Activated T-cell treated with anti-CD3 and anti-CD28 coated beads for 4 hours (primary cell): ENCODE measurements at places on chromosomes 5 and 9.

DNA sequence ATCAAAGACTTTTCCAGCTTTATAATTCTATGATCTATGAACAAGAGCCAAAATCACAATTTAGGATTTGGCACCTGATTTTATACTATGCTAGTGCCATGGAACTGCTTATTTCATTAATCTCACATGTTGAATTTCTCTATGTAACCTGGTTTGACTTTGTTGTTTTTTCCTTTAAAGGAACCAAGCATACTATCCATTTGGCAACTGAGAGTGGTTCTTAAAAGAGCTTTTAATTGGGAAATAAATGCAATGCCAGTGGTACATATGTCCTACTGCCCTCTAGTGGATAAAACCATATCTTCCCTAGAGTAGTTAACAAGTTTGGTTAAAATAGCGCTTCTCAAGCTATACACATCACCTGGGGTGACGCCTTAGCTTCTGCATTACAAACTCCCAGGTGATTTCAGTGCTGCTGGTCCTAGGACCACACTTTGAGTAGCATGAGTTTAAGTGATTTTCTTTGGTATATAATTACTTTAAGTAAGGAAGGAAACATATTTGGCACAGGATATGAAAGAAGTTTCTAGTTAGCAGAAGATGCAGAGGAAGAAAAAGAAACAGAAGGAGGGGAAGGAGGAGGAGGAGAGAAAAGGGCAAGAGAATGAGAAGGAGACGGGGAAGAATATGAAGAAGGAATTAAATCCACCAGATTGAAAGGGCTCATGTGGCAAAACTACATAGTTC, 56.8 kb downstream of the FGF10 start:
- DNase-seq = no peak

DNA sequence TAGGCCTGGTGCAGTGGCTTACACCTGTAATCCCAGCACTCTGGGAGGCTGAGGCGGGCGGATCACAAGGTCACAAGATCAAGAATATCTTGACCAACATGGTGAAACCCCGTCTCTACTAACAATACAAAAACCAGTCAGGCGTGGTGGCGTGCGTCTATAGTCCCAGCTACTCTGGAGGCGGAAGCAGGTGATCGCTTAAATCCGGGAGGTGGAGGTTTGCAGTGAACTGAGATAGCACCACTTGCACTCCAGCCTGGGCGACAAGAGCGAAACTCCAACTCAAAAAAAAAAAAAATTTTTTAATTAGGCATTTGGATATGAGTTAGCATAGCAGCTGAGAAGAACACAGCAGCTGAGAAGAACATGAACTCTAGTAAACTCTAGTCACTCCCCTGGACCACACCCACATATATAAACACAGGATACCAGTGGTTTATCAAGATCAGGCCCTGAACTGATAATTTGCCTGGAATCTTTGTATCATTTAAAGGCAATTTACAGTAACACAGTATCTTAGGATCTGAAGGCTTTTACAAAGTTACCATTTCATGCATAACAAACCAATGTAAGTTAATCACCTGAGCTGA, 4.6 kb upstream of the UGCG start:
- DNase-seq = no peak

GRCh38 chr9:137317021-137317717, 15.1 kb upstream of the NRARP start:
- no peak for DNase-seq

- DNase-seq = no peak
Measured at GRCh38 chr5:126028336-126028735, 394.9 kb upstream of the GRAMD2B start.

GRCh38 chr9:35757226-35757891, 3.3 kb upstream of the MSMP start:
- no peak for DNase-seq

GRCh38 chr9:31389075-31389474, 995.4 kb upstream of the ACO1 start:
- DNase-seq = no peak

DNA sequence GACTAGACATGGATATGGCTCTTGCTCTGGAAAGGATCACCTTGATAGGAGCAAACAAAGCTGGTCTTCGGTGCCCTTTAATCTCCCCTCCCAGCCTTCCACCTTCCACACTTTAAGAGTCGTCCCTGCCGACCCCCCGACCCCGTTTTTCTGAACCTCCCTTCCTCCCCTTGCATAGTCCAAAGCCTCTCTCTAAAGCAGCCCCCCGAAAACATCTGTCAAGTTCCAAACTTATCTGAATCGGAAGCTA, 423 bp upstream of the NUP214 start:
- no peak for DNase-seq

- no peak for DNase-seq
Measured at GRCh38 chr5:111703662-111704061, 53.3 kb downstream of the NREP start.

DNA sequence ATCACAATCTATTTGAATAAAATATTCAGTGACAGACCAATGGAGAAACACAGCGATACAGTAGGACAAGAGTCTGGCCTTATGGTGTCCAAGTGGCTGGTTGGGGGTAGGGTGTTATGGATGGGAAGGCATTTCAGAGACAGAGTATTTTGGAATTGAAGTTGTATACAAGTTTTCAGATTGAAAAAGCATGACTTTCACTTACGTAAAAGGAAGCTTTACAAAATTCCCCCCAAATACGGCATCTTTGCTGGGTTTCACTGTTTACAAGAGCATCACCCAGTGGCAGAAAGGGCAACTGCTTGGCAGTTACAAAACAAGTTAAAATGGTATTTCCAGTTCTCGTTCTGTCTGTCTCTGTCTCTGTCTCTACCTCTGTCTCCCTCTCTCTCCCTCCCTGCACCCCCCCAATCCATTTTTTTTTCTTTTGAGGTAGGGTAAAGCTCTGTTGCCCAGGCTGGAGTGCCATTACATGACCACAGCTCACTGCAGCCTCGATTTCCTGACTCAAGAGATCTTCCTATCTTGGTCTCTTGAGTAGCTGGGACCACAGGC, 86.2 kb downstream of the PTPN3 start:
- DNase-seq = no peak
